ENCODE measurements at places on chromosomes 2 and 18.

GRCh38 chr18:75349668-75350511 lies 77.6 kb downstream of the SMIM21 start:
- no peak for DNase-seq

DNA sequence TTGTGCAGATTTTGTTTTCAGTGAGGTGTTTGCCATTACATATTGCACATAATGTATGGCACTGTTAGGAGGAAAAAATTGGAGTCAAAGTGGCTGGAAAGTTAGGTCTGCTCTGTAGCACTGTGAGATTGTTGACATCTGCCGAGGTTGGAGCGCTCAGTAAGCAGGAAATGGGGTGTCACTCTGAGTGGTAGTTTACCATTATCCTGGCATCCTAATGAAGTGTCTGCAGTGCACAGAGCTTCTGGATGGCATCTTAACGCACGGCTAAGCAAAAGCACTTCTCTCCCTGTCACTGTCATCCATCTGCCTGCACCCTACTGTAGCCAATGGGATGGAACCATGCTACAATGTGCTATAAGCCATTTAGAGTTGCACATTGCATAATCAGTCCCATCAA lies 561.9 kb downstream of the ARHGAP15 start:
- DNase-seq: no peak

- no peak for DNase-seq
Measured at GRCh38 chr2:101193033-101193626, 41.9 kb upstream of the TBC1D8 start.

- DNase-seq: peak; percentile 11
Measured at GRCh38 chr2:206556357-206556949, 85.8 kb upstream of the FAM237A start.

- DNase-seq: no peak
Measured at GRCh38 chr2:9984871-9985480, 33.5 kb downstream of the GRHL1 start.

- DNase-seq: no peak
Measured at GRCh38 chr2:215356948-215357461, 45.1 kb downstream of the ATIC start.

- DNase-seq: no peak
Measured at GRCh38 chr2:26302846-26303245, 43.1 kb upstream of the SELENOI start.

DNA sequence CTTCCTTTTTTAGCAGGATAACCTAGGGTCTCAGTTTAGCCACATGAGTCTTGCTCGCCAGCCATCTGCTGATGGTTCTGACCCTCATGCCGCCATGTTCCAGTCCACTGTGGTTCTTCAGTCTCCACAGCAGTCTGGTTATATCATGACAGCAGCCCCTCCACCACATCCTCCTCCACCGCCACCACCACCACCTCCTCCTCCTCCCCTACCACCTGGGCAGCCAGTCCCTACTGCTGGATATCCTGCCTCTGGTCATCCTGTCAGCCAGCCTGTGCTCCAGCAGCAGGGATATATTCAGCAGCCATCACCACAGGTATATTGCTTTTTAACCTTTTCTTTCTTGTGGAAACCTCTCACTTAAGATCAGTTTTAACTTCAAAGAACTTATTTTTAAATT lies 89.9 kb upstream of the UBXN4 start:
- no peak for DNase-seq

GRCh38 chr2:136360790-136361189 lies 242.8 kb upstream of the CXCR4 start:
- no peak for DNase-seq

DNA sequence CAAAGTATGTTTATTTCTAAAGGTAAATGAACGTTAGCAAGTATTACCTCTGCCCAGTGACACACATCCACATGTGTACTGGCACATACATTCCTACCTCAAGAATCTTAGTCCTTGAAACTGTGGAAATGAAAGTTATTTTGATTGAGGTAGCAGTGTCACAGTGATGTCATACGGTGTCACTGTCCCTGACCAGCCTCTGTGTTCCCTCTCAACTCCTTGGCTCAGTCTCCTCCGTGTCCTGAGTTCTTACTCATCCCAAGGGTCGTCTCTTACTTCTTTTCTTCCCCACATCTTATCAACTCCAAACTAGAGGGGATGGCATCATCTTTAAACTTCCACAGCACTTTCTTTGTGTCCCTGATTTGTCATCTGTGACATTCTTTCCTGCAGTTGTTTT lies 3.3 kb downstream of the NCK2 start:
- no peak for DNase-seq

DNA sequence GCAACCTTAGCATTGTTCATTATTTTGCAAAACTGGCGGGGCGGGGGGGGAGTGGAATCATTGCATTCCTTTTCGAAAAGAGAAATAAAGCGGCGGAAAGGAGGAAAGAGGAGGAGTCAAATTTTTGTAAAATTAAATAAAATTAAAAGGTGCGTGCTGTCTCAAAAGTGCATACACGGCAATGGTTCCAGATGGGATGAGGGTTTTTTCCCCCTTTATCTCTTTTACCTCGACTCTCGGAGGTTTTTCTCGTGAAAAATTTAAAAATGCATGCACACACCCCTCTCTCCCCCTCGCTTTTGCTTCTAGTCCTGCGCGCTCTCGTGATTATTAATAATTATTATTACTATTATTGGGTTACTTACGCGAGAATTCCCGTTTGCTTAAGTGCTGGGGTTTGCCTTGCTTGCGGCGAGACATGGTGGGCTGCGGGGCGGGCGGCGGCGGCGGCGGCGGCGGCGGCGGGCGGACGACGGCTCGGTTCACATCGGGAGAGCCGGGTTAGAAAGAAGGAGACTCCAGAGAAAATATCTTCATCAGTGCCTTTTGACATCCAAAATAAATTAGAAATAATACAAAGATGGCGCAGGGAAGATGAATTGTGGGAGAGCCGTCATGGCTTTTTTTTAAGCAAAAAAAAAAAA lies 481 bp downstream of the BCL11A start:
- DNase-seq: no peak

- no peak for DNase-seq
Measured at GRCh38 chr2:148096012-148096411, 75.1 kb downstream of the MBD5 start.

DNA sequence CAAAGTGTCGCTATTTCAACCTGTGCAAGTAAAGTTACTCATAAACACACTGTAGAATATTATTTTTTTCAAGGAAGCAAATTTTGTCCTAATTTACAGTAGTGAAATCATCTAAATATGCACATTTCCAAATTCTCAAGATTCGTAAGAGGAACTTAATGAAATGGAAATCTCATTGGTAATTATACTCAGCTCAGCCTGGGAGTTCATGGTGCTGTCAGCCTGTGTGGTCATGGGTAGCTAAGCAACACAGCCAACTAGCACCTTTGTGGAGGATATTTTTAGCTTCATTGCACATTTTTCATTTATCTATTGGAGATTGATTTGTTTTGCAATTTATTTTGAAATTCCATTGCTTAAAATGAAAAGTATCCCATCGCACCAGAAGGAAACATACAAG lies 975.7 kb upstream of the ZEB2 start:
- DNase-seq: no peak

DNA sequence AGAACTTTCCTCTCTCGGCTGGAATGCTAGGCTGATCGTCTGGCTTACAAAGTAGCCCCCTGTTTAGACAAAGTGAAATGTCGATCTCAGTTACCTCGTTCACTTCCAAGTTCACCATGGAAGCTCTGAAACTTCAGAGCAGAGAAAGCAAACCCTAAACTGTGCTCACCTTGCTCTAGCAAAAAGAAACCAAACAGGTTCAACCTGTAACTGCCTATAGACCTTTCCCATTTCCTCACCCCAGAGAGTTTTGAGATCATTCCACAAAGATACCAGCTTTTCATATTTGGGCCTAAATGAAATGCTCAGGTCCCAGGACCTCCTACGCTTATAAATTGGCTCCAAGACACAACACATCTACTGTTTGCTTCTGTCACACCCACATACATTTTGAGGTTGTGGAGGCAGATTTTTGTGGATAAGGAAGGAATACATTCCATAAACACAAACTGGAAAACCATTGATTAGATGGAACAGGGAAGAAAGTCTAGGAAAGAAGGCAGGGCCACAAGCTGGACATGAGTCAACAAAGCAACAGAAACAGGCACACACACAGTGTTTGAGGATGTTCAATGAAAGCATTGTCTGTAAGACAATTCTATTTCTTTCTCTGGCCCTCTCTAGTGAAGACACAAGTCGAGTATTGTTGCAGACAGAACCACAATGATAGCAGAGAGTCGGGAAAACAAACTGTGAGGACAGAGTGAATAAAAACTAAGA lies 52.8 kb upstream of the TGIF1 start:
- DNase-seq: no peak

DNA sequence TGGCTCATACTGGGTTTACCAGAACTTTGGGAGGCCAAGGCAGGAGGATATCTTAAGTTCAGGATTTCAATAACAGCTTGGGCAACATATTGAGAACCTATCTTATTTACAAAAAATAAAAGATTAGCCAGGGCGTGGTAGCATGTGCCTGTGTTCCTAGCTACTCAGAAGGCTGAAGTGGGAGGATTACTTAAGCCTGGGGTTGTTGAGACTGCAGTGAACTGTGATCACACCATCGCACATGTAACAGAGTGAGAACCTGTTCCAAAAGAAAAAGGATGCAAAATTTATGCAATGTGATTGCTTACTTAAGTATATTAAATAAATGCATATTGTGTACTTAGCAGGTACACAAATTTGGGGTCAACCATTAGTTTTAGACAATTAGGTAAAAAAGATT lies 768.9 kb upstream of the CDH7 start:
- DNase-seq: no peak

- no peak for DNase-seq
Measured at GRCh38 chr2:100483895-100484294, 13.6 kb downstream of the NMS start.

GRCh38 chr2:45652090-45653031 lies 886 bp downstream of the PRKCE start:
- DNase-seq: no peak

DNA sequence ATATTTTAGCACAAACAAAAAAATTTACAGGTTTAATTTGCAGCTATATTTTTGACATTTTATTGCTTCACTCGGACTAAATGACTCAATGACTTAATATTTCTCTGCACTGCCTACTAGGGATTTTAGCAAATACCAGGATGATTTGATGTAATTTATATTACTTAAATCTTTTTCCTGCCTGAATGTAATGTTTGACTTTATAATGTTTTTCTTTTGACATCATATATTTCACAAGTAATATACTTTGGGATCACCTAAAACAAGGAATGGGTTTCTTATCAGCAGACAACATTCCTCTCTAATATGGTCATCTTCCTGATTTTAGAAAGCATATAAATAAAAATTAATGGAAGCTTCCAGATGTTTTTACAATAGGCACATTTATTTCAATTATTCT lies 253.2 kb upstream of the EPC2 start:
- no peak for DNase-seq

- no peak for DNase-seq
Measured at GRCh38 chr2:202754936-202755335, 116.6 kb downstream of the ICA1L start.

GRCh38 chr2:230714136-230714480 lies 1.5 kb downstream of the CAB39 start:
- DNase-seq: no peak

DNA sequence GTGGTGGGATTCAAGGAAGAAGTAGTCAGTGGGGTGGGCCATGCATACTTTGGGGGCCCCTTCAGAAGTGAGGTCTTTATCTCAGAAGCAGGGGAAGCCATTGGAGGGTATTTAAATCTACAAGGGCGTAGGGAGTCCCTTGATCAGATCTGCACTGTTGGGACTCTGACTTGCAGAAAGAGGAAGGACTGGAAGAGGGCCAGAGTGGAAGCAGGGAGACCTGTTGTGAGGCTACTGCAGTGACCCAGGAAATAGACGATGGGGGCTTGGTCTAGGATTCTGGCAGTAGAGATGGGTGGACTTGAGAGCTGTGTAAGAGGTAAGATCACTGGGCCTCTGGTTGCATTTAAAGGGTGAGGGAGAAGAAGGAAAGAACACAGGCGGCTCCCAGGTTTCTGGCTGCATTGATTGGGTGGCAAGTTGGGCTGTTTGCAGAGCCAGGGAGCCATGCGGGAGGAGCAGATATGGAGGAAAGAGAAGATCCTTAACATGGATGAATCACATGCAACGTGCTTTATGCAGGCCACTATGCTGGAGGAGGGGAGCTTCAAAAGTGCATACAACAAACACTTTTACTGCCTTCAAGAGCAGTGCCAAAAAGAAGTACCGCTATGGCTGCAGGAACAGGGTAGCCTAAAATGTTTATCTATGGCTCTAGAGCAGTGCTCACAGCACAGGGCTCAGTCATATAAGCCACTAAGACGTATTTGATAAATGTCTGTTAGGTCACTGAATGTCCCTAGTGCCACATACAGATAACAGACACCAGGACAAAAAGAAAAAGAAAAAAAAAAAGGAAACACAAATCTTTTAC lies 2.3 kb downstream of the SFXN5 start:
- DNase-seq: no peak

DNA sequence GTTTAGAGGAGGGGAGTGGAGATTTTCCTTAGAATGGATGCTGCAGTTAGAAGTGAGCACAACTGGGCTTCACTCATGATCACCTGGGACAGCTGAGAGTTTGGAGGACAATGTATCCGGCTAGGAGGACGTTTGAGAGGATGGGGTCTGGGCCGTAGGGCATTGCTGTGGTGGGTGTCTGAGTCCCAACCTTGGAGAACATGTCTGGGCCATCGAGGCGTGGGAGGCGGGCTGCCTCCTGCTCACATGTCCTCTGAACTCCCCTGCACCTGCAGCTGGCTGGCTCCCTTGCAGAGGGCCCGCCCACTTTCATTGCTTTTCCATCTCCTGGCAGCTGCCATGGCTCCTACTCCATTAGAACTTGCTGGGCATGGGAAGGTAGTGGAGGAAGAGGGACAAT lies 203.0 kb upstream of the PXDN start:
- DNase-seq: no peak

DNA sequence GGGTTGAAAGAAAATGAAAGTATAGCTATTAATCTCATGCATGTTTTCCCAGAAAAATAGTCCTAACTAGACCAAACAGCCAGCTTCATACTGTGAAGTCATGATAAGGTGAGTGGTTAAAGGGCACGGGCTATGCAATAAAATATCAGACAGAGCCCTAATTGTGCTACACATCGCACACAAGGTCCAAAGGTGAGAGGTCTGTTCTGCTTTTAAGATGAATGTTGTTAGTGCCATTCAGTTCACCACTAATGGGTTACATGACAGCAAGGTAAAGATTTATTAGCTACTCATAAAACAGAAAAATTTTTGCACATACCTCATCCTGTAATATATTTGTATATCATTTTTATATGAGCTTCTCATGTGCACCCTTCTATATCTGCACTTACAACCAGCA lies 105.0 kb upstream of the STK17B start:
- DNase-seq: no peak

All from iPS DF 6.9 (cell line).